ENCODE measurements at places on chromosomes 2 and 18.

GRCh38 chr18:7492385-7492784, 74.7 kb upstream of the PTPRM start:
- no peak for DNase-seq

GRCh38 chr2:48943436-48943835, 187.9 kb upstream of the LHCGR start:
- DNase-seq, result no peak

- peak; percentile 32 for DNase-seq
Observed at GRCh38 chr2:98936353-98937351, 627 bp upstream of the CRACDL start.

- DNase-seq, result no peak
Observed at GRCh38 chr2:226979004-226979403, 143.2 kb downstream of the RHBDD1 start.

- DNase-seq, result peak; percentile 82
Observed at GRCh38 chr18:49561289-49562193, at the start of gene LIPG. Gene LIPG (plus strand): TSS chr18:49562057. CDS start chr18:49562309, 252 bp downstream.

- DNase-seq, result no peak
Observed at GRCh38 chr18:7632152-7633098, 65.3 kb downstream of the PTPRM start.

GRCh38 chr2:24923106-24923505, 3.1 kb upstream of the ADCY3 start:
- DNase-seq, result no peak

- no peak for DNase-seq
Observed at GRCh38 chr2:17877811-17878280, 621 bp upstream of the KCNS3 start.

DNA sequence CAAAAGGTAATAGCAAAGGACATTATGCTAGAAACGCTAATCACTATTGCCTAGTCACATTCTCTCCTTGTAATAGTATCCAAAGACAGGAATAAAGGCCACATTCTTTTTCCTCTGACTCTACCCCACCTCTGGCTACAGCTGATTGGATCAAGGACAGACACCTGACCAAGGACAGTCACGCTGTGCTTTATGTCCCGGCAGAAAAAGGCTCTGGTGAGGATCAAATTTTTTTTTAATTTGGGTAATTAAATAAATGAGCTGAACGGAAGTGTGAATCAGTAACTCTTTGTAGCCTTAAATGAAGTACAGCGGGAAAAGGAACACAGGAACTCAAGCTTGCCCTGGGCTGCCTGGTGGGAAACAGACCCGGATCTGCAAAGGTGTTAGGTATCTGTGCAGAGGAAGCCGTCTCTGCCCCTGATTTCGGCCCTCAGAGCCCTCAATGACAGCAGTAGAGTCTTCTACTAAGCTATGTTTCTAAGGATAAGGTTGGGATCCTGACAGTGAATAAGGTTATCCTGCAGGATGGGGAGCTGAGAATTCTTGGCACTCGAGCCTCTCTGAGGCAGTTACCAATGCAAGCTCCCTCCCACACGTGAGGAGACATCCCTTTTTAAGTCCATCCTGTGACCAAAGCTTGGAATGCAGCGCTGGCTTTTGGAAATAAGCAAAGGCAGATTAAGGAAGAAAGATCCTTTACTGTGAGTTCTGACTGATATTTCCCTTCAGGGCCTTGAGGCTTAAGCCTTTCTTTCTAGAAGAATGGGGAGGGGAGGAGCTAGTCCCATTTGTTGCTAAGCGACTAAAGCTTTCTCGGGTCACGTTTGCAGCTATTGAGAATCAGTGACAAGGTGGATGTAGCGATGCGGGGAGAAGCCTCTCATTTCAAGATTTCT, 37.8 kb upstream of the IKZF2 start:
- no peak for DNase-seq

- DNase-seq, result no peak
Observed at GRCh38 chr2:36396878-36397539, 41.4 kb downstream of the CRIM1 start.

All from SW480 (cell line).